ENCODE measurements at places on chromosomes 3 and 15.

DNA sequence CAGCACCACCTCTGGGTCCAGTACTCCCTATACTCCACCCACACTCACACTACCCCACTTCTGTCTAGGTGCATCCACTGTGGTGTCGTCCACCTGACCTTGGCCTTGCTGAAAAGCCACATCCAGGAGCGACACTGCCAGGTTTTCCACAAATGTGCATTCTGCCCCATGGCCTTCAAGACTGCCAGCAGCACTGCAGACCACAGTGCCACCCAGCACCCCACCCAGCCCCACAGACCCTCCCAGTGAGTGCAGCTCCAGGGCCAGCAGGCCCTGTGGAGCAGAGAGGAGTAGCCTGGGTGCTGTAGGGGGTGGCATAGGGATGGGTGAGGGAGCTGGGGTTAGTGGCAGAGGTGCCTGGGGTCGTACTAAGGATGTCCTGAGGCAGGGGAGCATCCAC, 19.4 kb upstream of the ALPK3 start:
- no peak for DNase-seq
- H3K27ac ChIP-seq, result no peak overlapping the region
- H3K4me3 ChIP-seq, result no peak overlapping the region
- H3K36me3 ChIP-seq, result peaks cover 3% of the 10 kb centered on the region
- no peaks in the 10 kb centered on the region for H3K4me1 ChIP-seq

GRCh38 chr3:37224879-37225278, 50.5 kb upstream of the LRRFIP2 start:
- no peaks in the 10 kb centered on the region for H3K4me1 ChIP-seq
- no peak for DNase-seq
- H3K27me3 ChIP-seq, result no peaks in the 10 kb centered on the region
- H3K36me3 ChIP-seq, result no peaks in the 10 kb centered on the region
- H3K4me3 ChIP-seq, result no peak overlapping the region

- no peaks in the 10 kb centered on the region for H3K4me1 ChIP-seq
- no peak overlapping the region for H3K4me3 ChIP-seq
- H3K36me3 ChIP-seq, result no peaks in the 10 kb centered on the region
- no peak overlapping the region for H3K27ac ChIP-seq
- no peaks in the 10 kb centered on the region for H3K27me3 ChIP-seq
- no peak for DNase-seq
These were observed 730.3 kb downstream of the ZNF385D start for GRCh38 chr3:21020681-21021080.

DNA sequence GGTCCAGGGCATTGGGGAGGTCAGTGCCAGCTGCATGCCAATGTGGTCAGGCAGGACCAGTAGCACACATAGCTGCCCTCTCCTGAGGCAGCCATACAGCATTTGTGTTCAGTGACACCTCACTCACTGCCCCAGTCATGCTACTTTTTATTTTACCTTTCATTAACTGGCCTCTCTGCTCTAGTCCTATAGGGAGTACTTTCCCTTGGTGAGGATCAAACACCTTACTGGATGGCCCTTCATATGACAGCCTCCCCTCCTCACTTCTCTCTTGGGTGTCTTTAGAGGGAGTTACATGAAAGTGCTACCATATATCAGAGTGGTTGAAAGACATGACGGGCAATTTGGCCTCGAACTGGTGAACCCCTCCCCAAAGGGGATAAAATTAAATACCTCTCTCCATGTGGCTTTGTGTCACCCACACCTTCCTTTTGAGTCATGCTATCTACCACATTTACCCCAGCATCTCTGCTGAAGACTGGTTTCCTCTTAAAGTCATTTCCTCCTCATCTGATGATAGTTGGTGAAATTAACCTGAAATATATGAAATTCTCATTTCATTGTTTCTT, 17.6 kb downstream of the RLBP1 start:
- H3K4me3 ChIP-seq, result no peak overlapping the region
- DNase-seq, result no peak
- H3K4me1 ChIP-seq, result no peaks in the 10 kb centered on the region
- no peaks in the 10 kb centered on the region for H3K36me3 ChIP-seq
- H3K27ac ChIP-seq, result no peak overlapping the region
- H3K27me3 ChIP-seq, result no peaks in the 10 kb centered on the region

GRCh38 chr15:31392761-31393401, 66.2 kb downstream of the KLF13 start:
- H3K4me1 ChIP-seq, result no peaks in the 10 kb centered on the region
- no peaks in the 10 kb centered on the region for H3K36me3 ChIP-seq
- peak overlapping the region; percentile 91 for H3K27ac ChIP-seq
- H3K4me3 ChIP-seq, result peak overlapping the region; percentile 57

DNA sequence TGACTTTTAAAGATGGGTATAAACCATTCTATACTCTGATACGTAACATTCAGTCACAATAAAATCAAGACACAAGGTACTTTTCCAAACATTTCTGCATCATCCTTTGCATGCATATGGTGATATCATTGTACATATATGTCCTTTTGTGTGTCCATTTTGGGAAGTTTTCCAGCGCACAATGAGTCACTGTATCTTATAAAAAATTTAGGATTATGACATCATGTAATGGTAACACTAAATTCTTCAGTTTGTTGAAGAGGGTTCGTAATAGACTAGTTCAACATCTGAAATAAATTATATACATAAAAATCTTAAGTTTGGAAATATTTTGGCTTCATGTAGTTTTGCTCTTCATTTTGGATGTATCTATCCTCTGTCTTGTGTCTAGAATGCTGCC, 480.9 kb downstream of the ROBO1 start:
- H3K4me1 ChIP-seq, result no peaks in the 10 kb centered on the region
- no peaks in the 10 kb centered on the region for H3K27me3 ChIP-seq
- no peak overlapping the region for H3K27ac ChIP-seq
- DNase-seq, result no peak

DNA sequence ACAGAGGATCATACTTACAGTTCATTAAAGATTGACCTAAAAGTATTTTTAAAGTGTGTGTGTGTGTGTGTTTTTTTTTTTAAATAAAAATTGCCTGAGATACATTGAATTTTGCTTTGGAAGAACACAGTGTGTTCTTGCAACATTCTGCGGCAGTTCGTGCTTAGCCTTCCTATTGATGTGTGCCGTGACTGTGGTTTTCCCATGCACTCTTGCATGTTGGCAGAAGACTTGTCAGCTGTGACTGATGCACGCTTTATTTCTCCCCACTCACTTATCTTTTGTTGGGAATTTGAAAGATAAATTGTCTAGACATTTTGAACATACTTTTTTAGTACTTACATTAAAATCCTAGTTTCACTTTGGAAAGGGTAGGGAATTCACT, 136.3 kb upstream of the LRRFIP2 start:
- no peak for DNase-seq
- H3K27ac ChIP-seq, result no peak overlapping the region
- H3K27me3 ChIP-seq, result no peaks in the 10 kb centered on the region
- H3K36me3 ChIP-seq, result no peaks in the 10 kb centered on the region
- no peak overlapping the region for H3K4me3 ChIP-seq

GRCh38 chr3:124273651-124274050, 281.7 kb upstream of the ROPN1 start:
- DNase-seq, result no peak
- no peak overlapping the region for H3K4me3 ChIP-seq
- no peaks in the 10 kb centered on the region for H3K36me3 ChIP-seq
- H3K27me3 ChIP-seq, result no peaks in the 10 kb centered on the region

DNA sequence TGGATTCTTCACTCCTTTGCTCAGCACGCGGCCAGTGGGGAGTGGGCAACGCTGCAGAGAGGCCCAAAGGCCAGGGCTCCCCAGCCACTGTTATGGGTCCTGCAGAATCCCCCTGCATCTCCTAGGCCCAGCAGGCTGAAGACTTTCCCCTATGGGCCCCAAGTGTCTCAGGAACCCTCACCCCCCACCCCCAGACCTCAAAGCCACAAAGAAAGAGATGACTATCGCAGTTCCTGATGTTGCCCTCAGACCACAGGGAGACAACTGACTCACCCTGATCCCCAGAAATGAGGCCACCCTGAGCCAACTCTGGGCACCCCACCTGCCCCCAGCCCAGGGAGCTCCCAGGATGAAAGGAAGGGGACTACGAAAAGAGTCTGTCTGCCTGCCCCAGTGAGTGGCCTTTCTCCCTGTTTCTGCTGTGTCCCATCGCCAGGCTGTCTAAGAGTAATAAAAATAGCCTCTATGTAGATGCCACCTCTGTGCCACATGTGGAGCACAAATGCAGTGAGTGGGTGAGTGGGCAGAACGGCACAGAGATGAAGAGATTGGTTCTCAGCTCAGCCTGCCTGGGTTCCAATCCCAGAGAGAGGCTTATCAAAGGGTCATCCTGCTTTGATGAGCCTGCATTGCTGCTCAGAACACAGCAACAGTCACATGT, 283.0 kb downstream of the UACA start:
- H3K4me3 ChIP-seq, result no peak overlapping the region
- peaks cover 2% of the 10 kb centered on the region for H3K4me1 ChIP-seq
- DNase-seq, result no peak
- no peak overlapping the region for H3K27ac ChIP-seq
- no peaks in the 10 kb centered on the region for H3K36me3 ChIP-seq

DNA sequence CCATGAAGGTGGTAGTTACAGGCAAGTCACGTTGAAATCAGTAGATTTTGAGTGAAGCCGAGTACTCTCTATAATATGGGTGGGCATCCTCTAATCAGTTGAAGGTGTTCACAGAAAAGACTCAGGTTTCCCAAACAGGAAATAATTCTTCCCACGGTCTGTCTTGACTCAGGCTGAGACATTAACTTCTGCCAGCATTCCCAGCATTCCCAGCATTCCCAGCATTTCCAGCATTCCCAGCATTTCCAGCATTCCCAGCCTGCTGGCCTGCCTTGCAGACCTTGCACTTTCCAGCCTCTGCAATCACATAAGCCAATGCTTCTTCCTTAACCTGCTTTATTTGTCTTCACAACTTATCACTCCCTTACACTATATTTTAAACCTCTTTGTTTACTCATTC, 542.3 kb upstream of the ROBO2 start:
- no peak overlapping the region for H3K27ac ChIP-seq
- no peak overlapping the region for H3K4me3 ChIP-seq
- no peaks in the 10 kb centered on the region for H3K27me3 ChIP-seq

DNA sequence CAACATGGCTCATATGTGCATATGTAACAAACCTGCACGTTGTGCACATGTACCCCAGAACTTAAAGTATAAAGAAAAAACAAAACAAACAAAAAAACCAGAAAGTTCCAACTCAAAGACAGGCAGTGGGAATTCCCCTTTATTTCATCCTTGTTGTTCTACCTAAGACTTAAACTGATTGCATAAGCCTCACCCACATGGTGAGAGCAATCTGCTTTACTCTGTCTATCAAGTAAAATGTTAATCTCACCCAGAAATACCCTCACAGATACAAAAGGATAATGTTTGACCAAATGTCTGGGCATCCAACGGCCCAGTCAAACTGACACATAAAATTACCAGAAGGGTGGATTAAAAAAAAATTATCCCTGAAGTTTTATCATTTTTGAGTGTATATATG, 190.9 kb upstream of the PLSCR5 start:
- no peak overlapping the region for H3K27ac ChIP-seq
- no peaks in the 10 kb centered on the region for H3K36me3 ChIP-seq
- no peaks in the 10 kb centered on the region for H3K27me3 ChIP-seq
- DNase-seq, result no peak
- no peaks in the 10 kb centered on the region for H3K4me1 ChIP-seq

DNA sequence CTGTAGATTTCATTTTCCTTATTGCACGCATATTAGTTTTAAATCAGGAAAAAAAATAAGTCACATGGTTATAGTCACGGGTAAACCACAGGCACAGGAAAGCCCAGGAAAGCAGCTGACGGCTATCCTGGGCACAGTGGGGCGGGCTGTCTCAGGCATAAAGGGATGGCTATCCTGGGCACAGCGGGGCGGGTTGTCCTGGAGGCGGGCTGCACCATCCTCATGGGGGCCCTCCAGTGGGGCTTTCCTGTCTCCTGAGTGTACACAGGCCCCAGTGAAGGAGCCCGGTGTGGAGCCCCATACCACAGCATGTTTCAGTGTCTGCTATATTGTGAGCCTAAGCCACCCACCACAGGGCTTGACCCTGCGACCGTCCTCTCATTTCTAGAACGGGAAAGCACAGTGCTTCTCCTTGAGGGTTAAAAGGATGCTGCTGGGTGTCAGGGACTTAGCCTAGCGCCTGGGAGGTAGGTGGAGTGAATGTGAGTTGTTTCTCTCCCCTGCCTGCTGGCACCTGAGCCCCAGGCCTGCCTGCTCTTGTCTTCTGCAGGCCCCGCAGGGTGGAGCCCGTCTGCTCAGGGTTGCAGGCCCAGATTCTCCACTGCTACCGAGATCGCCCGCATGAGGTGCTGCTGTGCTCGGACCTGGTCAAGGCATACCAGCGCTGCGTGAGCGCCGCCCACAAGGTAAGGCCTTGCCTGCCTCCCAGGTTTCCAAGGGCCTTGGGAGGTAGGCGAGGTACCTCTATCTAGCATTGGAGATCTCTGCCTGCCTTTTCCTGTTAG, 25.9 kb upstream of the PLXNA1 start:
- H3K4me1 ChIP-seq, result peaks cover 6% of the 10 kb centered on the region
- H3K4me3 ChIP-seq, result no peak overlapping the region
- peak; percentile 48 for DNase-seq
- H3K27me3 ChIP-seq, result no peaks in the 10 kb centered on the region
- H3K27ac ChIP-seq, result no peak overlapping the region

GRCh38 chr3:196737655-196738054, 2.0 kb upstream of the PAK2 start:
- no peak overlapping the region for H3K4me3 ChIP-seq
- DNase-seq, result no peak
- no peaks in the 10 kb centered on the region for H3K4me1 ChIP-seq
- H3K36me3 ChIP-seq, result no peaks in the 10 kb centered on the region
- H3K27ac ChIP-seq, result no peak overlapping the region
- no peaks in the 10 kb centered on the region for H3K27me3 ChIP-seq

DNA sequence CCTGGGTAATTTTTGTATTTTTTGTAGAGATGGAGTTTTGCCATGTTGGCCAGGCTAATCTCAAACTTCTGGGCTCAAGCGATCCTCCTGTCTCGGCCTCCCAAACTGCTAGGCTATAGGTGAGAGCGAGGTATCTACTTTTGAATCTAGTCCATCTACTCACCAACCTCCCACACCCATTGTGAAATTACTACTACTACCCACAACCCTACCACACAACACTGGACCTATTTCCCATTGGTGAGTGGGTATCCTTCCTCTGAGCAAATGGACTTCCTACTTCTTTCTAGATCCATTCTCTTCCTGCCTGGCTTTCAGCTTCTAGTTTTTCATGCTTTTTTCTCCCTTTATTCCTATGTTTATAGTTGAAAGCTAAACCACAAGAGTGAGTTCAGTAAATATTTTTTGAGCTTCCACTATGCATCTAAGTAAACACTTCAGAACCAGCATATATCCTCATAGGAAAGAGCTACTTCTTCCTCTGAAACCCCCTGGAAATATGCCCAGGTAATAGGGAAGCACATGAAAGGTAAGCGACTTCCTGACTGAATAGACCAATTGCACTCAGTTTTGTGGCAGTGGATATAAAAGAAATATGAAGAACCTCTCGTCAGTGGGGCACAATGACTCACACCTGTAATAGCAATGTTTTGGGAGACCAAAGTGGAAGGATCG, 39.1 kb downstream of the MYO1E start:
- no peaks in the 10 kb centered on the region for H3K4me1 ChIP-seq
- H3K27me3 ChIP-seq, result no peaks in the 10 kb centered on the region
- no peak overlapping the region for H3K27ac ChIP-seq
- H3K4me3 ChIP-seq, result no peak overlapping the region
- DNase-seq, result no peak
- H3K36me3 ChIP-seq, result no peaks in the 10 kb centered on the region

- H3K27me3 ChIP-seq, result no peaks in the 10 kb centered on the region
- DNase-seq, result no peak
- no peak overlapping the region for H3K27ac ChIP-seq
- H3K4me1 ChIP-seq, result no peaks in the 10 kb centered on the region
These were observed 62.9 kb downstream of the FNDC3B start for GRCh38 chr3:172102123-172102882.

GRCh38 chr15:66670762-66671580, 31.1 kb upstream of the SMAD6 start:
- no peak overlapping the region for H3K4me3 ChIP-seq
- no peak overlapping the region for H3K27ac ChIP-seq
- H3K27me3 ChIP-seq, result no peaks in the 10 kb centered on the region
- H3K4me1 ChIP-seq, result no peaks in the 10 kb centered on the region
- no peaks in the 10 kb centered on the region for H3K36me3 ChIP-seq
- peak; percentile 87 for DNase-seq

Measured in breast epithelium (tissue), 4 donors.